LHCN-M2 (cell line): ENCODE measurements at places on chromosomes 13 and 19. TPM values are rescaled to one million over a fixed set of nuclear protein-coding genes. Genes with fewer than 3 reads are reported as not detected.

KLK14 gene
- total RNA-seq = not detected in 2 replicates

DNA sequence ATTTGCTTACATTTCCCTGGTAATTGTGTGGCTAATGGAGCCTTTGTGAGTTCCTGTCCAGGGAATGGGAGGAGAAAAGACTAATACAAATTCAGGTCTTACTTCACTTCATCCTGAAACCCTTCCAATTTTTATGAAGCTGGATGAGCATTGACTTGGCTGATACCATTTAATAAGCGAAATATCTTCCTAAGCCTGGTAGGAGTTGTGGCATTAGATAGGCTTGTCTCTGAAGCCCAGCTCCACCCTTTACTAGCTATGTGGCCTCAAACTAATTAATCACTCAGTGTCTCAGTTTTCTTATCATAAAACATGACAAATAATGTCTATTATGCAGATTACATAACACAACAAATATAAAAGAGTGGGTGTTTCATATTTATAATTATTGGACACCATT is 106.3 kb downstream of the FGF9 start:
- DNase-seq = no peak

DNA sequence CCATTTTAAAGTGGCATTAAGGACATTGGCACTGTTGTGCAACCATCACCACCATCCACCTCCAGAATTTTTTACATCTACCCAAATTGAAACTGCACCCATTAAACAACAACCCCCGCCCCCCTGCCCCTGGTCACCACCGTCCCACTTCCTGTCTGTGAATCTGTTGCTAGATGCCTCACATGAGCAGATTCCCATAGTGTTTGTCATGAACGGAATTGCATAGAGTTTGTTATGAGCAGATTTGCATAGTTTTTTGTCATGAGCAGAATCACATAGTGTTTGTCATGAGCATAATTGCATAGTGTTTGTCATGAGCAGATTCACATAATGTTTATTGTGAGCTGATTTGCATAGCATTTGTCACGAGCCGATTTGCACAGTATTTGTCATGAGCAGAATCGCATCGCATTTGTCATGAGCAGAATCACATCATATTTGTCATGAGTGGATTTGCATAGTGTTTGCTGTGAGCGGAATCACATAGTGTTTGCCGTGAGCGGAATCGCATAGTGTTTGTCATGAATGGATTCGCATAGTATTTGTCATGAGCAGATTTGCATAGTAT is 54.0 kb upstream of the GTF3A start:
- DNase-seq = no peak

DNA sequence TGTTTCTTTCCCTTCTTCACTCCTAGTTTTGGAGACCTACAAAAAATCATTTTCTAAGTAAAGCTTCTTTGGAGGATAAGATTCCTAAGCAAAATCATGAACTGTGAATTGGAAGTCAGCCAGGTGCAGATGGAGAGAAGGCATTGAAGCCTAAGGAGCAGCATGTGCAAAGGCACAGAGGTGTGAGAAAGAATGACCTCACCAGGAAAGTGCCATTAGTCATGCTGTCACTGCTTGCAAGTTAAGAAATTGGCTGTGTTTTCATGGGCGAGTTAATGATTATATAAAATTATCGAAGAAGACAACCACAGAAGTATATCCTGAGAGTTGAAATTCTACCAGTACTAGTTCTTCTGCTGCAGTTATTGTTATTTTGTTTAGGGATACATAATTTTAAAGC is 80.3 kb upstream of the KLHL1 start:
- DNase-seq = no peak
